Stimulated activated CD4-positive, alpha-beta T cell treated with anti-CD3 and anti-CD28 coated beads, TNF-alpha, amount 100 ng/mL, for 4 hours (primary cell): ENCODE measurements at places on chromosomes 3 and 15.

GRCh38 chr3:37907371-37907770 is 45.7 kb downstream of the CTDSPL start:
- DNase-seq = no peak

DNA sequence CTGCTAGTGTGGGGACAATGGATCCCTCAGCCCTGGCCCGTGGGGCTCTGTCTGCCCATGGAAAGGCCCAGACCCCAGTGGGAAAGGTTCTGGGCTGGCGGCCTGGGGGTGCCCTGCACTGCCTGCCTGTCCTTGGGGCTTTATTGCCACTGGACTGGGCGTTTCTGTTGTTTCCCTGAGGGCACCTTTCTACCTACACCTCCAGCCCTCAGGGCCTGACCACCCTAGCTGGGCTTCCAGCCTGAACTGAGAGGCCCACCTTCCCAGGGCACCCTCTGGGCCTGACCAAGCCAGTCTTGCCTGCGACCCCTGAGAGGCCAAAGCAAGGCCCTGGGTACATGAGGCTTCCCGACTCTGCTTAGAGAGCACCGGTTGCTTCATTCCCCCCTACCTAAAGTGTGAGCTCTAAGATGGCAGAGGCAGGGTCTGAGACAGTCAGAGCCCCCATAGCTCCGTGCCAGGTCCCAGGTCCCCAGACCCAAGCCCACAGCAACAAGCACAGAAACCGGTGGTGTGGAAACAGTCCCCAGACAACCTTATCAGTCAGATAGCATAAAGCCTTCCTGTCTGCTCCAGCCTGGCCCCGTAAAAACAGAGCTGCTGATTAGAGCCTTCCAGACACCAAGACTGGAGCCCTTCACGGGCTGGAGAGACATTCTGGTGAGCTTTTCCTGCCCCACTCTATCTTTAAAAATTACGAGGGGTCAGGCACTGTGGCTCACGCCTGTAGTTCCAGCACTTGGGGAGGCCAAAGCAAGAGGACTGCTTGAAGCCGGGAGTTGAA is 102.8 kb downstream of the CHSY1 start:
- no peak for DNase-seq

DNA sequence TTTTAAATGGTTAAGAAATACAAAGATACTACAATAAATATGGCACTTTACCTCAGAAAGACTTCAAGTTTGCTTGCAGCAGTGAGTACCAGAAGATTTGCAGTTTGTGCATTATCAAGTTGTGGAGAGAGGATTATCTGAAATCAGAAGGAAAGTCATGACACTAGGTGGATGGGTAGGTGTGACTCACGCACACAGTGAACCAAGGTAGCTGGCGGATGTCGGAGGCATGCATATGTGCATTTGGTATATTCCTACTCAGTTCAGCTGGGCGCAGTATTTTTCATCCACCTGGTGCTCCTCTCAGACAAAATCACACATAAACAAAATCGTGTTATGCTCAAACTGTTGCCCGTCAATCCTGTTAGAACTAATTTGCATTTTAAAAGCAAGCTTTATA is 351.0 kb downstream of the IGSF11 start:
- DNase-seq = no peak

- DNase-seq = no peak
Observed at GRCh38 chr3:142022381-142022780, 127.0 kb downstream of the TFDP2 start.

- DNase-seq = no peak
Observed at GRCh38 chr3:151871639-151872468, 1.6 kb upstream of the SUCNR1 start.

DNA sequence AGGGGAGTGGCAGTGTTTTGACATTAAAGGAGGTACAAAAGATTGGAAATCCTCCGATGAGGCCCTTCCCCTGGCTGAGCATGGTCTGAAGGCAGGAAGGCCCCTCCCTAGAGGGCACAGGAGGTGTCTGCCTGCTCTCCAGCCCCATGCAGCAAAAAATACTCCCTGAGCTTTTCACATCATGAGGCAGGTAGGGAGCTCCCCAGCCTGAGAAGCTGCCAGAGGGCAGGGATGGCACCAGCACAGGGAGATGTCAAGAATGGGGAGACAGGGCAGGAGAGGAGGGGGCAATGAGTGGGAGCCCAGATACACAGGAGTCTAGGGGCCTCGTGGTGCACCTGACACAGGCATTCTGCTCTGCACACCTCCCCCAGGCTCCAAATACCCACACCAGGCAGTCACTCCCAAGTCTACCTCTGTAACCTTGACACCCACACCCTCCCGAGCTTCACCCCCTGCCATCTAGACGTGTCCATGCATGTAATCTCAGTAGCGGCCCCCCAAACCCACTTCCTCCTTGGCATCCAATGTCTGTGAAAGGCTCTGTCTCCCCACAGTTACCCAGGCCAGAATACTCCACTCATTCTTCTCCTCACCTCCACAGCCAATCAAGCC is 22.9 kb downstream of the GRAMD2A start:
- DNase-seq = no peak

DNA sequence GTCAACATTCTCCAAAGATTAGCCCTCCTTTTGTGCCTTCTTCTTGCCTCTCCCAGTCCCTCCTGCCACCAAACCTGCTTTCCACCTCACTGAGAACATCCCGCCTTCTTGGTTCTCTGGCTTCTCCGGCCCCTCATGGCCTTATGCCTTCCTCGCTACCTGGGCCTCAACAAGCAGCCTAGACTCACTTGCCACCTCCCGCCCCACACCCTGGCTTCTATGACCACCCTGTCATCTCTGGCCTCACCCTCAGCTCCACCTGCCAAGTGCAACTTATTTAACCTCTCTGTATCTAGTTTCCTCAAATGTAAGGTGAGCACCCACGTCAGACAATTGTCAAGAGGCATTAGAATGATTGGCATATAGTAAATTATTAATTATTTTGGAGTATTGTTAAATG is 68.8 kb upstream of the MEX3B start:
- no peak for DNase-seq

DNA sequence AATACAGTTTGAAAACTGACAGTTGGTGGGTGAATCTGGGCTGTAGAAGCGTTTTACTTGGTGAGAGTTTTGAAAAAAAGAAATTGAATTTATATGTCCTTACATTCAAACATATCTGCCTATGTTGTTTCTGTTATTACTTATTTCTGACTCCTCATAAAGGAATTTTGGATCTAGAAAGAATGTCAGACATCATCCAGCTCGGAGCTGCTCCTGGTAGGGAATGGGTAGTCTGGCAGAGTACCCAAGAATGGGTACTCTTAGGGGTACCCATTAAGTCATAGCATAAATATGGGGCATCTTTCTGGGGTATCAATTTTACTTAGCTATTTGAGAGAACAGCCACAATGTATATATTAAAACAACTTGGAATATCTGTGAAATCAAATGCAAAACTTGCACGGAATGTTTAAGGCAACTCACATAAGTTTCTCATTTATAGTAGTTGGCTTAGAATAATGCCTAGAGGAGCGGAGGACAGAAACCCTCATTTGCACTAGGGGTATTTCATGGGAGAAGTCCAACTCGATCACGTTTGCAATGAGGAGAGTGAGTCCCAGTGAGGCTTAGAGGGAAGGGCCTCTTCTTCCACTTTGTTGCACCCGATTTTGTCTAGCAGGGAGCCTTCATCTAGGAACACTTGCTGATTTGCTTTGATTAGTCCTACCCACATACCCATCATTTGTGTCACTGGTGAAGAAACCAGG is 2.4 kb upstream of the LARP6 start:
- DNase-seq = no peak

GRCh38 chr15:99350408-99350807 is 99.1 kb downstream of the LRRC28 start:
- DNase-seq = no peak

GRCh38 chr3:148070041-148070440 is 627.7 kb upstream of the AGTR1 start:
- DNase-seq = no peak

GRCh38 chr3:177610686-177611633 is 413.7 kb upstream of the TBL1XR1 start:
- DNase-seq = no peak

- DNase-seq = peak; percentile 33
Observed at GRCh38 chr15:84570164-84570735, 30.6 kb upstream of the ZSCAN2 start.

- no peak for DNase-seq
Observed at GRCh38 chr15:49423021-49423420, at the start of gene FGF7. Gene FGF7 (plus strand): TSS chr15:49423242. CDS start chr15:49424298, 1,056 bp downstream.

GRCh38 chr3:126947429-126947828 is 35.5 kb upstream of the PLXNA1 start:
- no peak for DNase-seq

GRCh38 chr3:97880267-97880666 is 58.5 kb downstream of the CRYBG3 start:
- DNase-seq = no peak

- no peak for DNase-seq
Observed at GRCh38 chr15:101676921-101677329, 24.7 kb upstream of the TM2D3 start.

GRCh38 chr3:24191801-24192403 is 246.8 kb downstream of the NR1D2 start:
- no peak for DNase-seq

DNA sequence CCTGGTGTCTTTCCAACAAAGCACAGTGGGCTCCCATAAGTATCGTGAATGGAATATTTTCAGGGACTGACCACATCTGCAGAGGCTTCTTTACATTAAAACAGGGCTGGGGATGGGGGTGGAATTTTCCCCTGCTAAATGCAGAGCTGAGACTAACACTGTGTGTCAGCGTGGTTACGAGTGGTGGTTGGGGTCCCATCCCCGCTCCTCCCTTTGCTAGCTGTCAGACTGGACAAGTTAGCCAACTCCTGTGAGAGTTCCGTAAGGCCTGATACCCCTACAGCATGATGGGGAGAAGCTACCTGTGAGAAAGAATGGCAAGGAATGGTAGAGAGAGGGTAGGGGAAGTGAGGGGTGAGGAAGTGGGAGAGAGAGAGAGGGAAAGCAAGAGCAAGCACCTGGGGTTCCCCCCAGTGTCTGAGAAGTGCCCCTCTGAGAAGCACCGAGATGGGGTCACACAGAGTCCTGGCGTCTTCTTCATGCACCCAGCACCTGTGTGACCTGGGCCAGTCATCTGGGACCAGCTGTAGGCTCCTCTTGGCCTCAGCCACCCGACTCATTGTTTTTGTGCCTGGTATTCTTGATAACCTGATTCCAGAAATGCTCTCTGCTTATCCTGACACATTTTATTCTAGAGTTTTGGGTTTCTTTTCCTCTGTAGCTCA is 395.8 kb downstream of the CACNA2D3 start:
- no peak for DNase-seq

- DNase-seq = no peak
Observed at GRCh38 chr15:100189849-100190248, 151.9 kb downstream of the ADAMTS17 start.

GRCh38 chr3:66625505-66626216 is 124.8 kb upstream of the LRIG1 start:
- no peak for DNase-seq

DNA sequence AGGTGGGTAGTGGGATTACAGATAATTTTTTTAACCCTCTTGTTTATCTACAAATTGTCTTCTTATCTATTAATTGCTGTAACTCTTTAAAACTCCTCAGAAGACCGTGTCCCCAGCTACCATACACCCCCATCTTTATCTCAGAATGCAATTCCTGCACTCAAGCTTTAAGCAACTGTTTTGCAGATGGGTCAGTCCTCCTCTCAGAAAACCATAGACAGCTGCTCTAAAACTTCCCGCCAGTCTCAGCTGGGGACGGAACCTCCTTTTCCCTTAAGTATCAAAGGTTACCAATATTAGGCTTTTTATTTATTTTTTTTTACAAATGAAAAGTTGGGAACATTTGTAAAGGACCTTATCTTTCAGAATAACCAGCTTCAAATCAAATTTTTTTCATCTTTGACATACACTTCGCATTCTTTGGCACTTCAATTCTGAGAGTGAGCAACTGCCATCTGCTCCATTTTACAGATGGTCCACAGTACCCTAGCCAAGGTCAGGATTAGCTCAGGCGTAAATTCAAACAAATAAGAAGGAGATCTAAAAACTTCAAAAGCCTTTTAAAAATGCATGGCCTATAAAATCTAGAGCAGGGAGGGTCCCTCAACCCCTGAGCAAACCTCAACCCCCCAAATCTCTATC is 1.3 kb downstream of the GATM start:
- no peak for DNase-seq

DNA sequence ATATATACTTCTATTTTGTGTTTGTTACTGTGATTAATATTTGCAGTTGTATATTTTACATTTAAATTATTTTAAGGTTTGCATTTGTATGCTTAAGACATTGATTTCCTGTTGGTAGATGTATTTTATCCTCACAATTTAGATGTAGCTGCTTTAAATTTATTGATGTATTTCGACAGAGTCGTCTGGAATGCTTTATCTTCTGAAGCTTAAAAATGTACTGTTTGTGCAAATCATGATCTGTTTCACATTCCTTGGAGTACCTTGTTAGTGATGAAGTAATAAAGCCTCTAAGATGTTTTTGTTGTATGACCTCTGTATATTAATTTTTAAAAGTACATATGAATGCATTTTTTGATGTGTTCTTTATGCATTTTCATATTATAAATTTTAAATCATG is 1.9 kb downstream of the CHD2 start:
- no peak for DNase-seq

DNA sequence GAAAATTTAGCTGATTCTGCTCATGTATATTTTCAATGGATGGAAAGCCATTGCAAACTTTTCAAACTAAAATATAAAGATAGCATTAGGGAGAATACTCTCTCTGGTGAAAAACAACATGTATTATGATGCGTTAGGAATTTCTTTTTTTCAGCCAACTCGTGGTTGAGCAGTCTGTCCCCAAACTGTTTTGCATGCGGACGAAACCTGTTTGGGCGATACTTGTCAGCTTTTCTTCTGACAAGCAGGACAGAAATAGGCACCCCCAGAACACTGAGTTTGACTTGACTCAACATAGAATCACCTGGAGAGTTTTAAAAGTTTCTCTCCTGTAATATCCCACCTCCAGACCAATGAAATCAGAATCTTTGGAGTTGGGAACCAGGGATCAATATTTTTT is 417.5 kb upstream of the TPRG1 start:
- DNase-seq = no peak

GRCh38 chr3:94596887-94597566 is 534.2 kb downstream of the NSUN3 start:
- no peak for DNase-seq

- no peak for DNase-seq
Observed at GRCh38 chr15:90512276-90512675, 17.4 kb upstream of the CRTC3 start.

DNA sequence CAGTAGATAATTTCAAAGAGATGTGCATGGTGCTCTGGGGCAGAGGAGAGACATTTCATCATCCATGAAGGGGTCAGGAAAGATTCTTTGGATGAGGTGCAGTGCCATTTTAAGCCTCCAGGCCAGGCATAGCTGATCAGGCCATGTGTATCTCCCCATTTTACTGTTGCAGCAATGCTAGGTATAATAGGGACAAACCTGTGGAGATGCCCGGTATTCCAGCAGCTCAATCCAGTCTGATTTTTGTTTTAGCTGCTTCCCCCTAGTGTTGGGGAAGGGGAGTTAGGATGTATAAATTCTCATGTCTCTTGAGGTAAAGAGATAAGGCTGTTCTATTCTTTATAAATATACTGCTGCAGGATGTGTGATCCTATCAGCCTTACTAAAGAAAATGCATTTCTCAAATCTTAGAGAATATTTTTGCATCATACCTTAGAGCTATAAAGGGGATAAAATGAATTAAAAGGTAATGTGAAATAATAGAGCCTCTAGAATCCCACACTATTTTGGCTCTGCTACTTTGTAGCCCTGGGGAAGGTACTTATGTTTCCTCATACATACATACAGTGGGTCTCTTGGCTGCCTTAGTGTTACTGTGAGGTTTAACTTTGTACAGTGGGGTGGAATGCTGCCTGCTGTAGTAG is 5.2 kb downstream of the CDV3 start:
- no peak for DNase-seq
